ENCODE measurements at places on chromosomes 4 and X.

GRCh38 chrX:1475881-1476280 is 23.2 kb upstream of the ASMTL start:
- no peak for DNase-seq

DNA sequence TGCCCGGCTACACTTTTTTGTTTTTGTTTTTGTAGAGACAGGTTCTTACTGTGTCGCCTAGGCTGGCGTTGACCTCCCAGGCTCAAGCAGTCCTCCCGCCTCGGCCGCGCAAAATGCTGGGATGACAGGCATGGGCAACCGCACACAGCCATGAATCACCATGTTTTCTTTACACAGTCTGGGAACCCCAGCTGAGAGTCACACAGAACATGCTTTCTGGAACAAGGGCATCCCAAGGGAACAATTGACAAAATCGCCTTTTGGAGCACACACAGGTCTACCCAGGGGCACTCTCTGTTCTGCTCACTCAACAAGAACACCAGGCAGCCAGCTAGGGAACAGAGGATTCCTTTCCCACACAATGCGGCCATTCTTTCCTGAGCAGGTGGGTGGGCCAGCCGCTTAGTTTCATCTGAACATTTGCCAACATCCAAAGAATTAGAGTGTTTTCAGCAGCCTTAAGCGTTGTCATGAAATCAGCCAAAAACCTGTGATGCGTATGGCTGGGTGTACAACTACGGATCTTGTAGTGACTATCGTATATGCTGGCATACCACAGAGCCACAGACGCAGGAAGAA is 15.7 kb downstream of the PRKX start:
- DNase-seq: no peak

DNA sequence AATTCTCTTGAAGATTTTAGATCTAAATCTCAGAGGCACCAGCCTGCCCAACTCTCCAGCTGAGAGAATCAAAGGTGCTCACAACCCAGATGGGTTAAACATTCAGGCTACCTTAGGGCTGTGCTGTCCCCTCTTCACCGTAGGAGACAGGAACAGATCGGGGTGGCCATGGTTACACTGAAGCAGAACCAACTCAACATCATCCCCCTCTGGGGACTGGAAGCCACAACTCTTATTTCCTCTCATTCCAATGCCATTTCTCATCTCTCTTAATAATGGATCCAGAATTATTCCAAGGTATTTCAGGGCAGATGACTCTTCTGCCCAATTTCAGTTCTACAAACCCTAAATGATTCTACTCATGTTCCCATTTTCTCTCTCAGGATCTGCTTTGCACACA is 109.7 kb downstream of the NKX6-1 start:
- DNase-seq: no peak

DNA sequence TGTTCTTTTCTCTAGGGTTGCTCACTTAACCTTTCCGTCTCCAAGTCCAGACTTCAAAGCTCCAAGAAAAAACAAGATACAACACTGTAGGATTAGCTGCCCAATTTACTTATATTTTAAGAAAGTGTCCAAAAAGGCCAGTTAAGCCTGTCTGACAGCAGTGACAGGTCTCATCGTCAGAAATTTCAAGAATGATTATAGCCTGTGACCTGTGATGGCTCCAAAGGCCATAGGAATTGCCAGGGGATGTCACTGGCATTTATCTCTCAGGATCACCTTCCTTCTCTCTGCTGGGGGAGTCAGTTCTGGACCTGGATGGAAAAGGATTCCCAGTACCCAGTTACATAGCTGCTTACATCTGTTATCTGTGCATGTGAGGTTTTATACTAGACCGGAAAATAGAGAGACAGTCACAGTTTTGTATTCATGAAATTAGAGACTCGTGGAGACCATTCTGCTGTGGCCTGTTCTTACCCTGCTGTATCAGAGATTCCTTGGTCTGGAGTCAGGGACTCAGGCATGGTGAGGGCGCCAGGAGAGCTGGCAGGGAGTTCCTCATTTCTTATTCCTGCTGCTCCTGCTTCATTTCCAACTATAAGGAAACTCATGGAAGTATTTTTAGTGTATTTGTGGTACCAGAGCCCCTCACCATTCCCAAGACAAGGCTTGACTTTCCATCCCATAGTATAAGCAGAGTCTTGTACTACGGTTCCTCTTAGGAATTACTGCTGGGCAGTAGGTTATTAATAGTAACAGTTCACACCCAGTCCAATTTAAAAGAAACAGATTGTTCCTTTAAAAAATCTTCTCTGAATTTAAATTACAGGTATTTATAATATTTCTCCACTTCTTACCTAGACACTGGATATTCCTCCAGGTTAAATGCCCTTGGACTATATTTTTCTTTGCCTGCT is 220.8 kb downstream of the SHROOM3 start:
- DNase-seq: no peak

- no peak for DNase-seq
These were observed 79.7 kb downstream of the CPE start for GRCh38 chr4:165458471-165458870.

GRCh38 chr4:184856277-184856609 is 30.5 kb upstream of the ACSL1 start:
- no peak for DNase-seq
